ENCODE measurements at places on chromosomes 2 and 18.

GRCh38 chr2:26897807-26898479 lies 50.0 kb downstream of the DPYSL5 start:
- DNase-seq: no peak

GRCh38 chr2:218983263-218983933 lies 1.6 kb downstream of the FEV start:
- no peak for DNase-seq

GRCh38 chr2:28175028-28175427 lies 217.6 kb upstream of the FOSL2 start:
- DNase-seq: no peak

- DNase-seq: no peak
Measured at GRCh38 chr2:10246370-10246769, 56.3 kb upstream of the HPCAL1 start.

GRCh38 chr2:160251569-160251968 lies 51.5 kb upstream of the ITGB6 start:
- DNase-seq: no peak

- DNase-seq: no peak
Measured at GRCh38 chr18:24111936-24112335, 26.9 kb upstream of the CABYR start.

DNA sequence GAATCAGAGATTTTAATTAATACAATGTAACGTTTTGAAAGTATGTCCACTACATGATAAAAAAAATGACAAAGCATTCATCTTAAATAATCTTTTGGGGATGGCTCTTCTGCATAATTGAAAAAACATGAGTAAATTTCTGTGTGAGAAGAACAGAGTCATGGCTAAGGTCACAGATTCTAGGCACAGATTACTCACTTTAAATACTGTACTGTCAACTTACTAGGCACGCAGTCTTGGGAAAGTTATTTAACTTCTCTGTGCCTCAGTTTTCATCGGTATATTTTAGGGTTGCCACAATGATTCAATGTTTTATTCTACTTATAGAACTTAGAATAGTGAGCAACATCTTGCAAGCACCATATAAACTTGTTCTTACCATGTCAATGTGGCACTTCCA lies 49.2 kb downstream of the TMEFF2 start:
- no peak for DNase-seq

DNA sequence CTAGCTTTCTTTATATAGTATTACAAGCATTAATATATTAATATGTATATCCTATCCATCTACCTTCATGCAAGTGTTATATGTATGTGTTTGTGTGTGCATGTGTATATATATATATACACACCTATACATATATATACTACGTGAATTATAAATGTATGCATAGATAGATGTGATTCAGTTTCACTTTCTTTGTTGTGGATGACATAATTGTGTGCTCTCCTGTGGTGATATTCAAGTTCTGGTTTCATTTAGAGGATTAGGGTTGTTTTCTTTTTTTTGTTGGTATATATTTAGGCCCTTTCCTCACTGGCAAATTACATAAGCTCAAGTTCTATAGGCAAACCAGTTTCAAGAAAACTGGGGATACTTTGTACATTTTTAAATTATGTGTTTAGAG lies 225.7 kb upstream of the FANCL start:
- no peak for DNase-seq

DNA sequence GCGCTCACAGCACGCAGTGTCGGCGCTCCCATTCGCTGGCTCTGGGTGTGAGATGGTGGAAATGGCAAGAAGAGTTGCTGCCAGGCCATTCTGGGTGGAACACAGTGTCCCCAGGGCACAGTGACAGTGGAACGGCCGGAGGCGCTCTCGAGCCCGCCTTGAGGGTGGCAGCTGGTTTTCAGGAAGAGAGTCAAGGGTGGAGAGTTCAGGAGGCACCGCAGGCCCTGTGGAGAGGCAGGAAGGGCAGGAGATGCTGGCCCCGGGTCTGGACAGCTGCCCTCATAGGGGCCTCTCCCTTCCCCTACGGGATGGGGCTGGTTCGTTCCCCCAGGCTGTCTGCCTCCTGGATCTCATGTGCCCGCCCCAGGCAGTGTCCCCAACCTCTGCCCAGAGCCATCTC lies 12.5 kb downstream of the GPC1 start:
- no peak for DNase-seq

DNA sequence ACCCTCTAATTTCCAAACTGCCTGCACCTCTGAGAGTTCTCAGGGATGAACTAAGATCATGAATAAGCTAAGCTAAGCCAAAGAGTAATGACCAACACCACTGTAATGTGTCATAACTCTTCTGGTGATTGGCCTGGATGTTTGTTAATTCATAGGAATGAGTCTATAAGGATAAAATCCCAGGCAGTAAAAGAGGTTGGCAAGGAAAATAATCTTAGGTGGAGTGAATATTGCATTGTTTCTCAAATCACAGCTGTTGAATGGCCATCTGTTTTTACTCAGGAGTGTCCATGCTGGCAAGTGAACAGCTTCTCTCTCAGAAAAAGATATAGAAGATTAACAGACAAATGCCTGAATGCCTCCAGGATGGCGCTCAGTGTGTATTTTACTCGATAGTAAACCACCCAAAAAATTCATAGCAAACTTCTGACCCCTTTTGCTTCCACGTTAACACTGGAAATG lies 60.8 kb upstream of the GLS start:
- no peak for DNase-seq

- no peak for DNase-seq
Measured at GRCh38 chr2:149732001-149732685, 144.6 kb upstream of the MMADHC start.

DNA sequence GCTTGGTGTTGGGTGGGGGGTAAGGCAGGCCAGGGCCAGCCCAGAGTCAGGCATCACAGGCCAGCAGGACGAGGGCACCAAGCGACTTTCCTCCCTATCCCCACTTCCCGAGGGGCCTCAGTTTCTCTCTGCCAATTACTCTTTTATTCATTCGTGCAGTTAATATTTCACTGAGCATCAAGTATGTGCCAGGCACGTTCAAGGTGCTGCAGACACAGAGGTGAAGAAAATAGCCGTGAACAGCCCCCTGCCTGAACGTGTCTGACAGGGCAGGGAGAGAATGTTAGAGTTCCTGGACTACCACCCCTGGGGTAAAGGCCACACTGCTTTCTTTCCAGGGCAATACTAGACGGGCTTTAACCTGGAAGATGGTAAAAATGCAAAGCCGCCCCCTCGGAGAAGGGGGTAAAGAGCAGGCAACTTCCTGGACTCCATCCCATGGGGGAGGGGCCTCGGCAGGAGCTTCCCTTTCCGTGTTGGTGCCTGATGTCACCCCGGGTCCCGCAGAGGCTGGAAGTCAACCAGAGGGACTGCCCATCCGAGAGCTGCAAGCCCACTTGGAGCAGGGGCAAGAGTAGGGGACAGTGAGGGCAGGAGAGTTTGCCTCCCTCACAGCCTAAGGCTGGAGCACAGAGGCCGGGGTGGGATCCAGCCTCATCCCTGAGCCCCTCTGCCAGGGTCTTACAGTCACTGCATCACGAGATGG lies 47.1 kb downstream of the CENPO start:
- DNase-seq: no peak

DNA sequence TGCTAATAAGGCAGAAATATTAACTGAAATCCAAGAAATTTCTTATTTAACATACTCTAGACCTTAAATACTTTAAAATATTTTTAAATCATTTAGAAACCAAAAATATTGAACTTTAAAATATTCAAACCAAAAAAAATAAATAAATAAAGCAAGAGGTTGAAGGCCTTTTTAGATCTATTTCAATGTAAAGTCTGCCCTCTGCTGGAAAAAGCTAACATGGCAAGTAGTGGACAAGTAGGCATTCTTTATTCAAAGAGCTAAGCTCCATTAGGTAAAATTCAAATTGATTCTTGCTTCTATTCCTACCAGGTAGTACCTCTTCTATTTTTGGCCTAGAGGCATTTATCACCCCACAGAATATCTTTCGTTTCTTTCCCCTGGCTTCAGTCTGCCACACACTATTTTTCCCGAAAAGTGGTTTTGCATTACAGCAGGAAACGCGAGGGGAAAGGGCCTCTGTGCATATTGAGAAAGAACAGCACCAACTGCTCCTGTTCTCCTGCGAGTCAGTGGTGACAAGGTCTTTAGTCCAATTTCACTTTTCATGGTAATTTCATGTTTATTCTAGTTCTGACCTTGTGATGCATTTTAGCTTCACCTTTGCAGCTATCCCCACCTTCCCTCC lies 20.4 kb downstream of the IFIH1 start:
- DNase-seq: peak; percentile 59

Data from effector CD4-positive, alpha-beta T cell (primary cell).